Fibroblast of pulmonary artery (primary cell): ENCODE measurements at places on chromosomes 12 and 14.

- no peak for DNase-seq
These were observed 685.3 kb downstream of the TRHDE start for GRCh38 chr12:72957454-72957853.

GRCh38 chr14:59677771-59678231 lies 101.2 kb upstream of the CCDC175 start:
- peak; percentile 34 for DNase-seq

- no peak for DNase-seq
These were observed 125.0 kb upstream of the MYF6 start for GRCh38 chr12:80582431-80582830.

DNA sequence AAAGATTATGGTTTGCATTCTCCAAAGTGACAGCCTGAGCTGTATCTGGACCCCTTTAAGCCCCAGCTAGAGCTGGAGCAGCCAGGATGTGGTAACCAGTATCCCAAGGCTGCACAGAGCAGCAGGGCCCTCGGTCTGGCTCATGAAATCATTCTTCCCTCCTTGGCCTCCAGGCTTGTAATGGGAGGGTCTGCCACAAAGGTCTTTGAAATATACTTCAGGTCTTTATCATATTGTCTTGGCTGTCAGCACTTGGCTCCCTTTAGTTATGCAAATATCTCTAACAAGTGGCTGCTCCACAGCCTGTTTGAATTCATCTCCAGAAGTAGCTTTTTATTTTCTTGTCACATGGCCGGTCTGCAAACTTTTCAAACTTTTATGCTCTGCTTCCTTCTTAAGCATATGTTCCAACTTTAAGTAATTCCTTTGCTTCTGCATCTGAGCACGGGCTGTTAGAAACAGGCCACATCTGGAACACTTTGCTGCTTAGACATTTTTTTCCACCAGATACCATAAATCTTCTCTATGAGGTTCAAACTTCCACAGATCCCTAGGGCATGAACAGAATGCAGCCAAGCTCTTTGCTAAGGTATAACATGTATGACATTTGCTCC lies 663.4 kb upstream of the MIS18BP1 start:
- DNase-seq, result no peak

GRCh38 chr12:6919588-6919987 lies 5.2 kb downstream of the ENO2 start:
- DNase-seq, result no peak

DNA sequence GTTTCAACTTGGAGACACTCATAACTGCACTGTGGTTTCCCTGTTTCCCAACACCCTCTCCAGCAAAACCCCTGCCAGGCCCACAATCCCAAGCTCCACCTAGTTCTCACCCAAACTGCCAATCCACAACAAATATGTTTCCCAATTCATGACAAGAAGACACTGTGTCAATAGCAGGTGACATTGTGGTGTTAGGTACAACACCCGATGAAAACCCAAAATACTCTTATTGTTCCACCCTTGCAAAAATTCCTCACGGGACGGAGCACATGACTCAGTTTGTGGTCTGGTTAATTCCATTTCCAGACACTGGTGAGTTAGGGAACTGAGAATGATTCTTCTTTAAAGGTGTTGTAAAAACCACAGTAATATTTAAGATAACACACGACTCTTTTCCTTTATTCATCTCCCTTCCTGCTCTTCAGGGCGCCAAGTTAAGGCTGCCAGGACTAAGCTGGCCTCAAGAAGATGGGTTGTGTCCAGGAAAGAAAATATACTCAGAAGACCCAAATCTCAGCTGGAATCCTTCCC lies 735.5 kb downstream of the MED13L start:
- no peak for DNase-seq

DNA sequence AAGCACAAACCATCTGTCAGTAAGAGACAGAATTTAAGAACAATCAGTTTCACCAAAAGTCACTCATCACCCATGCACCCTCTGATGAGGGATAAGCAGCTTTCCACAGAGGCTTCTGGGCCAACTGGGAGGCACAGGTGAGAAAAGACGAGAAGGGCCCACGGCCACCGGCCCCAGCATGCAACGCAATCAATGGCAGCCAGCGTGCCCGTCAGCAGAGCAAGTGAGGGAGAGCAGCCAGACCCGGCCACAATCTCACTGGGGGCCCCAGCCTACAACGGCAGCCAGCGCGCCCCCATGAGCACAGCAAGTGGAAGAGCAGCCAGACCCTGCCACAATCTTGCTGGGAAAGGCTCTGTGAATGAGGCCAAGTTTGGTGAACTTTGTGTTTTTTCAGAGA lies 13.3 kb downstream of the ANKLE2 start:
- no peak for DNase-seq

GRCh38 chr12:117483501-117483900 lies 122.1 kb upstream of the NOS1 start:
- DNase-seq, result no peak

DNA sequence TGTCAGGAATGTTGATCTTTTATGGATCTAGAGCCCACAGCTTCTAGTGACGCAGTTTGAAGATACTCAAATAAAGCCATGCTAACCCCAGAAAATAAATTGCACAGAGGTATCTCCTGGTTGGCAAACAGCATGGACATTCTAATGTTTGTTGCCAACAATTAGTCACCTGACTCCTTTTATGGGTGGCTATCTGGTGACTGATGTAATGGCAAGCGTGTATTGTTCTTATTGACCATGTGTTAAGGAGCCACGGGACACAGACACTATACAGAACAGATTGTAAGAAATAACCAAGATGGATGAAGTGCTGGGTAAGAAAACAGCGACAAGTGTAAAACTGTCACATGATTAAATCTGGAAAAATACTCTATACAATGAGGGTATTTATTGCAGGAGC lies 401.3 kb upstream of the PDE3A start:
- peak; percentile 35 for DNase-seq

DNA sequence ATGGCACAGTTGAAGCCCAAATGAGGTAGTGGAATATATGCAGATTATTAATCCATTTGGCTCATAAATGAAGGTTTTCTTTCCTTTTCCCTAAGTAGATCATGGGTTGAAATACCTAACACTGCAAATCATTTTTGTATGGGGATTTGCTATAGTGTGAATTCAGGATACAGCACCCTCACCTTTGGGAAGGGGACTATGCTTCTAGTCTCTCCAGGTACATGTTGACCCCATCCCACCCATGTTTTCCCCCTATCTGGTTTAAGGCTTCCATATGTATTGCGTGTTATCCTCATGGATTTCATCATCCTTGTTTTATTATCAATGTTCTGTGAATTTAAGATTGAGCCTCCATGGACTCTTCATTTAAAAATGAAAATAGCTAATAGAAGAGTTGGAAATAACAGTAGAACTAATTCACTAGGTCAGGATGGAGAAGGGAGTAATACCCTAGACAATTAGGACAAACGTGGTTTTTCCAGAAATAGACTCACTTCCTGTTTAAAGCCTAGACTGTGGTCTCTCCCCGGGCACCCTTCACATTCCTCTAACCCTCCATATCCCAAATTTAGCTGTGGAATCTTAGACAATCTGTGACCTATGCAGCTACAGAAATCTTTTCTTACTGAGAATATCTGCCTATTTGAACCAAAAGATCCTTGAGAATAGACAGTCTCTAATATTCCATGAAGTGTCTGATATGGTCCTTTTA lies 56.5 kb downstream of the DAD1 start:
- DNase-seq, result peak; percentile 55

GRCh38 chr14:91931478-91932088 lies 15.9 kb downstream of the FBLN5 start:
- DNase-seq, result no peak

GRCh38 chr14:89030921-89031320 lies 206.5 kb downstream of the TTC8 start:
- no peak for DNase-seq

DNA sequence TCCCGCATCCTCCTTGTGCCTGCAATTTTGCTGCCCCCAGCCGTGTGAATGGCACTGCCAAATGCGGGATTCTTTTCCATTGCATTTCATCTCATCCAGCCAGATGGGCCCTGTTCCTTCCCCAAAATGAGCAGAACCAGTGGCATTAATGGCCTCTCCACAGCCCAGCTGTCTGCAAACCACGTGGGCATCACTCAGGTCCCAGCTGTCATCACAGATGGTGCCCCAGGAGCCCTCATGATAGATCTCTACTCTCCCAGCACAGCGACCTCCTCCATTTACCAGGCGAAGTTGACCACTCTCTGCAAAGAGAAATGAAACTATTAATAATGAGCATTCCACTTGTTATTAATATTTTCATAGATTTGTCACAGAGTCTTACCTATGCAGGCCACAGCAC lies 17.1 kb downstream of the CD163 start:
- no peak for DNase-seq

- DNase-seq, result no peak
These were observed 463.4 kb upstream of the TMEM132C start for GRCh38 chr12:127803545-127803944.

DNA sequence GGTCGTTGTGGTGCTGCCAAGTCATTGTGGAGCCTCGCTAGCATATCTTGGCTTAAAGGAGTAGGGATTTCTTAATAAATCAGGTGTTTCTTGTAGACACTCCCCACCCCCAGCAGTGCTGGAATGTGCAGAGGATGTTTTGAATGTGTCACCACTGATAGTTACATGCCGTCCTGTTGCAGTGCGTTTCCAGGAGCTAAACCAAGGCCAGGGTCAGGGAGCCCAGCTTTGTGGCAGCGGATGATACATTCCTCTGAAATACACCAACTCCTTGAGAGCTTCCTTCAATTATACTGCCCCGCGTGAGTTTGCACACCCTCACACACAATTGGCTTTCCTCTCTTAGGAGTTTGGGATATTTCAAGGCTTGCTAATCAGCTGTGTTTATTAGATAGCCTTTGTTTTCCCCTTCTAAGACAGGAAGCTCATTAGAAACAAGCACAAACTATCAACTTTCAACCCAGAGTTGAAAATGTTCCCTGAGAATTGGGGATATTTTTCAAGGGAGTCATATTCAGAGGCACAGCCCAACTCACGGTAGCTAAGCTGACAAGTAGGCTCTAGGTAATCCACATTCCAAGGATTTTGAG lies 154.9 kb downstream of the C12orf75 start:
- peak; percentile 93 for DNase-seq

DNA sequence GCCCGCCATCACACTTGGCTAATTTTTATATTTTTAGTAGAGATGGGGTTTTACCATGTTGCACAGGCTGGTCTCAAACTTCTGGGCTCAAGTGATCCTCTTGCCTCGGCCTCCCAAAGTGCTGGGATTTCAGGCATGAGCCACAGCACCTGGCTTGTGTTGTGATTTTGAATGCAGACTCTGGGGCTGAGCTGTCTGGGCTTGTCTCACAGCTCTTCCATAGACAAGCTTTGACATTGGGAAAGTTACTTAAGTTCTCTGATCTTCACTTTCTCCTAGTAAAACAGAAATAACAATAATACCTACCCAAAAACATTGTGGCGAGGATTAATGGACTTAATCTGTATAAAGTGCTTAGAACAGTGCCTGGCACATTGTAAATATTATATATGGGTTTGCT lies 36.0 kb downstream of the TMBIM6 start:
- DNase-seq, result no peak

DNA sequence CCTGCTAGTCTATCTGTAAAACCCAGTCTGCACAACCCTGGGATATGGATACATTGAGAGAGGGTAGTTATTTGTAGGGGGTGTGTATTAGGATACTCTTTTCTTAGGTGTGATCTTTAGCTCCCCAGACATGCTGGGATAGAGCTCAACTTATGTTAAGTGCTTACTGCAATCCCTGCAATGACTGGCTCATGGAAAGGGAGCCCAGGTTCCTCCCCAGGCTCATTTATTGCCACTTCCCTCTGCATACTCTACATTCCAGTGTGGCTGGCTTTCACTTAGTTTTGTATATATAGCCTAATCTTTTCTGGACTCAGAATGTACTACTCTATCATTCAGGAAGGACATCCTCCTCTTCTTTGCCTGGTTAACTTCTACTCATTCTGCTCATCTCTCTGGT lies 172.0 kb downstream of the SYT10 start:
- no peak for DNase-seq

GRCh38 chr12:116639765-116640164 lies 80.6 kb downstream of the MAP1LC3B2 start:
- DNase-seq, result no peak

GRCh38 chr12:67457778-67458665 lies 188.9 kb downstream of the CAND1 start:
- peak; percentile 20 for DNase-seq

GRCh38 chr12:12425616-12426015 lies 68.7 kb downstream of the BORCS5 start:
- DNase-seq, result peak; percentile 63

- DNase-seq, result peak; percentile 6
These were observed 53.8 kb upstream of the CCDC175 start for GRCh38 chr14:59630288-59630963.

GRCh38 chr14:96176275-96176674 lies 28.4 kb upstream of the BDKRB2 start:
- peak; percentile 15 for DNase-seq

- DNase-seq, result peak; percentile 18
These were observed 479.7 kb upstream of the RGS6 start for GRCh38 chr14:71452539-71452938.

GRCh38 chr14:67360470-67361206 lies 510 bp downstream of the EIF2S1 start:
- no peak for DNase-seq

- no peak for DNase-seq
These were observed 1.6 kb downstream of the HOXC9 start for GRCh38 chr12:54001283-54002187.

DNA sequence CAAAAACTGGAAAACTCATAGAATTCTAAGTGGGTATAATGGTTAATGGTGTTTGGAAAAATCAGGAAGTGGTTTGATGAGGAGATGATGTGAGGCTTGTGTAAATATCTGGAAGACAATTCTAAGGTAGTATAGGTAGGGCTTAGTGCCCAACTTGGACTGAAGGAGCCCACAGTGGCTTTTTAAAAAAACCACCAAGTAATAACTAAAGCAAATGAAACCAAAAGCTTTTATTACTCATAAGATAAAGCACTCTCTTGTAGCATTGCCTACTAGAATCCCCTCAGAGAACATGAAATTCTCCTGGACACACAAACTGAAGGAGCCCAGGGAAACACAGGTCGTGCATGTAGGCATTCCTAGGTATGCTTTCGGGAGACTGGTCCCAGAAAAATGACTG lies 324.5 kb downstream of the NELL2 start:
- DNase-seq, result no peak

- no peak for DNase-seq
These were observed 60.6 kb downstream of the BEGAIN start for GRCh38 chr14:100526632-100527031.

DNA sequence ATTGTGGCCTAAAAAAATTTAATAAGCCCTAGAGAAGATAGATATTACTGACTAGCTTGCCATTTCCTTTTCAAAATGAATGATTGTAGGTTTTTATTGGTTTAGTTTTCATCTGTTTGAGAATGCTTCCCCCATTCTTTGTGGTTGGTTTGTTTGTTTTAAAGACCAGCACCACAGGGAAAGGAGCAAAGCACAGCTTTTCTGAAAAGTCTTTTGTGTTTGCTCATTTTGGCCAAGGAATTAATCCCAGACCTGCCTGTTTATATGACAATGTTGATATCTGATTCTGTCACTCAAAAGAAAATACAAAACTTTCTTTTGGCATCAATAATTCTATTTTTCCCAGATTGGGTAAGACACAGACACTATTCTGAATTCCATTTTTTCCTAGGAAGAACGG lies 312.5 kb upstream of the FLRT2 start:
- DNase-seq, result no peak
